Stimulated activated CD4-positive, alpha-beta T cell treated with anti-CD3 and anti-CD28 coated beads, Interleukin-15, amount 100 ng/mL, for 1 hour (primary cell): ENCODE measurements at places on chromosomes 1 and 21.

GRCh38 chr1:95790136-95790535 is 556.1 kb downstream of the RWDD3 start:
- DNase-seq = no peak

GRCh38 chr1:95278173-95279006 is 44.4 kb downstream of the RWDD3 start:
- DNase-seq = no peak

DNA sequence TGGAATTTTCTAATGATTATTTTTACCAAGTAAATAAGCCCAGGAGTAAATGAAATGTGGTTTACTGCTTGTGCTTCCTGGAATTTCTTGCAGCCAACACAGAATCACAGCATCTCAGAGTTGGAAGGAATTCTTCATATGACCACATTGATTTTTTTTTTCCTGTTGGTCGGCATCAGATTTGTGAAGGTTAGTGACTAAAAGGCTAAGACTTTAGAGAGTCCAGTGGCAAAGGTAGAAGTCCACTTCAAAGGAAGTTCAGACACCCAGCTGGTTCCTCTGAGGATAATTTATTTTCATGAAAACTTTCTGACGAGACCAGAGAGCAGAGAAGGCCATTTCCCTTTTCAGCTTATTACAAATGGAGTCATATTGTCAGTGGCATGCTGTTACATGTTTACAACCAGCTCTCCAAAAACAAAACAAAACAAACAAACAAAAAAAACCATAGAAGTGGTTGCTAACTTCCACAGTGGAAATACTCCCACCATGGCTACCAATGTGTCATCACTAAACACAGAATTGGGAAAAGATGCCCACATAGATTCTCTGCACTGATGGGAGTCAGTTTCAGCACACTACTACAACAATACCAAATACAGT is 77.2 kb upstream of the CDC42BPA start:
- no peak for DNase-seq

DNA sequence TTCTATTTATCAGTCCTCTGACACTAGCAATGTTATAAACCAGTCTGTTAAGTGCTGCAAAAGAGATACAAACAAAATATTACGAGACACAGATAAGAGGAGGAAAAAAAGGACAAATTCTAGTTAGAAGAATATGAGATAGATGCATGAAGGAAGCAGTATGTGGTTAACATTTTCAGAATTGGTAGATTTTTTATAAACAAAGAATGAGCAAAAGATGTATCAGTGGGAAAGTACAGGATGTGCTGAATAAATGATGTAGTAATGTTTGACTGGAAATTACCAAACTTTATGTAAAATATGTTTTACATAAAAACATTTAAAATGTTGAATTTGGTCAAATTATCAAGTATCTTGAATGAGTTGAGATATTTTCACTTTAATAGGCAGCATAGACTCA is 574.2 kb downstream of the NUF2 start:
- no peak for DNase-seq

DNA sequence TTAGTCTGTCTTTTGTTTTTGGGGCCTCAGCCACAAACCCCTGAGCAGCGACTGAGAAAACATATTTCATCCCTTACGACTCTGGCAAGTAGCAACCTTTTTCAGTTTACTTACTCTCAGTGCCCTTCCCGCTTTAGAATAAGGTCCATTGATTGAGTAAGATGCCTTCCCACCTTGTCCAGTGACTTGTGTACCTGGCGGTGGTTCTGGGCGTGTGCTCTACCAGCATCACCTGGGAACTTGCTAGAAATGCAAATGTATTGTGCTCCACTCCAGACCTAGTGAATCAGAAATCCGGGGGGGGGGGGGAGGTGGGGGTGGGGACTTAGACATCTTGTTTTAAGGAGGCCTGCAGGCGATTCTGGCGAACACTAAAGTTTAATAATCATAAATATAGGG is 72.1 kb downstream of the S1PR1 start:
- DNase-seq = no peak

- DNase-seq = no peak
These were observed 6.0 kb downstream of the IFFO2 start for GRCh38 chr1:18950401-18951026.
